Sigmoid colon (tissue), 7 donors: ENCODE measurements at places on chromosomes 3 and 15. TPM values are rescaled to one million over a fixed set of nuclear protein-coding genes. Genes with fewer than 3 reads are reported as not detected.

Gene CILP
- total RNA-seq, result 205 TPM

DNA sequence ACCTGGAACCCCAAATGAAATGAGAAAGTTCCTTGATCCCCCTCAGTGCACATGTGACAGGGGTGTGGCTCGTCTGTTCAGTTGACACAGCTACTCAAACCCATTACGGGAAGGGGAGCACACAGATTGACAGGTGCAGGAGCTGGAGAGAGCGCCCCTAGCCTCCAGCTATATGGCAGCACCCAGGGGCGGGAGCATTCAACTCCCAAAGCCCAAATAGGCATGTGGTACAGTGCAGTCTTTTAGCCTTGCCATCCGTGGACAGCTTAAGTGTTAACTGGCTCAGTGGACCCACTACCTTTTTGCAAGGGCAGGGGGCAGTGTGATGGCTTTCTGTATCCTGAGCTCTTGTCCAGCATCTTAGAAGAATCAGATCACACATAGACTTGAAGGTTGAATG is 1374.2 kb upstream of the ALCAM start:
- no peaks in the 10 kb centered on the region for H3K27me3 ChIP-seq
- no peak overlapping the region for H3K27ac ChIP-seq
- no peak overlapping the region for H3K4me3 ChIP-seq
- no peaks in the 10 kb centered on the region for H3K4me1 ChIP-seq

- no peaks in the 10 kb centered on the region for H3K27me3 ChIP-seq
- no peaks in the 10 kb centered on the region for H3K4me1 ChIP-seq
- H3K4me3 ChIP-seq, result no peak overlapping the region
Observed at GRCh38 chr3:76122007-76122406, 336.7 kb upstream of the ZNF717 start.

DNA sequence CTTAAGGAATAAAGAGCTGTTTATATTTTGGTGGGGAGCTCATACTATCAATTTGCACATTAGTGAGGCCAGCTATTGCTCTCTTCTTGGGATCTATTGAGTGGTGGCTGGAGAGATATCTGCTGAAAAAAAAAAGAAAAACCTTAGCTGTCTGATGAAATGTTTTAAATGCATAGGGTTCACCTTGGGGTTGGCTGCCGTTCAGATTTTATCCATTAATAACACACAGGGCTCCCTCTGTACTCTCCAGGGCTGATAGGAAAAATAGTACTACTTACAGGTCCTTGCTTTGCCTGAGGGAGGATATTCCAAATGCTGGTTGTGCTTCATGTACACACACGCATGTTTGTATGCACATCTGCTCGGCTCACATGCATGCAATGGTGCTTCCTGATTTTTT is 803.7 kb downstream of the MCTP2 start:
- DNase-seq, result no peak
- no peaks in the 10 kb centered on the region for H3K36me3 ChIP-seq
- no peaks in the 10 kb centered on the region for H3K4me1 ChIP-seq
- no peak overlapping the region for H3K4me3 ChIP-seq

- H3K27me3 ChIP-seq, result no peaks in the 10 kb centered on the region
- no peak for DNase-seq
- H3K36me3 ChIP-seq, result no peaks in the 10 kb centered on the region
Observed at GRCh38 chr3:186705882-186706780, 11.0 kb upstream of the KNG1 start.

- H3K4me1 ChIP-seq, result peaks cover 71% of the 10 kb centered on the region
- no peak for DNase-seq
- H3K27me3 ChIP-seq, result no peaks in the 10 kb centered on the region
- H3K27ac ChIP-seq, result peak overlapping the region; percentile 97
- no peak overlapping the region for H3K4me3 ChIP-seq
Observed at GRCh38 chr15:60395276-60396011, 2.3 kb downstream of the ANXA2 start.

DNA sequence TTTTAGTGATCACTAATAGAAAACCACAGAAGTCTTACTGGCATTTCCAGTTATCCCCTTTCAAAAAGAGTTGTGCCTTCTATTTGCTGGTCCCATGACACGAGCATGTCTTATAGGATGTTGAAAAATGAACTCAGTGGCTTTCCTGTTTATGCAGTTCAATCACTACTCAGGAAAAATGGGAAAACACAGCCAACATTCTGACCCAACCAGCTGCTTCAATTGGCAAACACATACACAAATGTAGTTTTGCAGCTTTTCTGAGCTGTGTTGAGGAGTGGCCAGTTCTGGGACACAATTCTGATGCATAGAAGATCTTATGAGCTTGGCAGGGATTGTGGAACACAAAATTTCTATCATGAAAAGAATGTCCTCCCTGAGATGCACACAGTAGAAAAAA is 40.3 kb downstream of the FSTL1 start:
- no peak overlapping the region for H3K27ac ChIP-seq
- peaks cover 68% of the 10 kb centered on the region for H3K36me3 ChIP-seq
- DNase-seq, result no peak
- H3K4me3 ChIP-seq, result no peak overlapping the region
- H3K27me3 ChIP-seq, result no peaks in the 10 kb centered on the region

GRCh38 chr3:139463466-139463865 is 12.8 kb downstream of the RBP2 start:
- no peak for DNase-seq
- no peaks in the 10 kb centered on the region for H3K4me1 ChIP-seq
- no peaks in the 10 kb centered on the region for H3K36me3 ChIP-seq
- H3K27ac ChIP-seq, result no peak overlapping the region

GRCh38 chr15:31024330-31024729 is 32.9 kb upstream of the MTMR10 start:
- H3K4me1 ChIP-seq, result peaks cover 9% of the 10 kb centered on the region
- H3K36me3 ChIP-seq, result no peaks in the 10 kb centered on the region
- no peaks in the 10 kb centered on the region for H3K27me3 ChIP-seq
- H3K27ac ChIP-seq, result no peak overlapping the region

Gene PCSK6
- total RNA-seq, result 3.9 TPM

DNA sequence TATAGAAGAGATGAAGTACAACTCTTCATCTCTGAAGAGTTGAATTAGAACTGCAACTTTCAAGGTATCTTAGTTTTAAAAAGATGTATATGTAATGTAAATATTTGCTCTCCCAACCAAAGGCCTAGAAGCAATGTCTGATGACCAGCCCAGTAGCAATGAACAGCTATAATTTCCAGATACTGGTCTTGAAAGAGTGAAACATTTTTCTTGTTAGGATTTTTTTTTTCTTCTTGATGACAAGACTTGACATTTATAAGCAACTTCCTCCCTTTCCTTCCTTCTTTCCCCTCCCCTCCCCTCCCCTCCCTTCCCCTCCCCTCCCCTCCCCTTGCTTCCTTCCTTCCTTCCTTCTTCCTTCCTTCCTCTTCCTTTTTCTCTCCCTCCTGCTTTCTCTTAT is 423.4 kb downstream of the ZIC1 start:
- no peak for DNase-seq
- H3K4me3 ChIP-seq, result no peak overlapping the region
- no peak overlapping the region for H3K27ac ChIP-seq

DNA sequence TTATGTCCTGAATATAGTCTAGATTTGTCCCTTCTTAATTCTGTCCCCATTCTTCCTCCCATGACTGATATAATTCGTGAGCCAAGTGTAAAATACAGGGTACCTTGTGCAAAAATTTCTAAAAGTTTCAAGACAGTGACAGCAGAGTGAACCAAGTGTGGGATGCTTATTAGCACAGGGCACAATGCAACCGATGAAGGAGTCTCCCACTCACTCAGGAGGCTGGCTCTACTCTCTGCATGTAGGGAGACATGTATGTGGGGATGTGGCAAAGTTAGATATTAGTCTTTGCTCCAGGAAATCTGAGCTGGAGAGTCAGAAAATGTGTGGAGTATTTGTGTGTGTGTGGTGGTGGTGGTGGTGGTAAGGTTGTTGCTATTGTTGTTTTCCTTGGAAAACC is 305.9 kb downstream of the CHL1 start:
- DNase-seq, result no peak
- H3K36me3 ChIP-seq, result no peaks in the 10 kb centered on the region
- no peaks in the 10 kb centered on the region for H3K4me1 ChIP-seq
- no peak overlapping the region for H3K27ac ChIP-seq
- no peak overlapping the region for H3K4me3 ChIP-seq
- no peaks in the 10 kb centered on the region for H3K27me3 ChIP-seq

- H3K36me3 ChIP-seq, result no peaks in the 10 kb centered on the region
- no peak overlapping the region for H3K27ac ChIP-seq
- no peak for DNase-seq
- H3K4me3 ChIP-seq, result no peak overlapping the region
Observed at GRCh38 chr15:47506329-47507100, 210.8 kb upstream of the SEMA6D start.

- no peak overlapping the region for H3K4me3 ChIP-seq
- no peaks in the 10 kb centered on the region for H3K27me3 ChIP-seq
- DNase-seq, result no peak
- peaks cover 74% of the 10 kb centered on the region for H3K4me1 ChIP-seq
- H3K36me3 ChIP-seq, result no peaks in the 10 kb centered on the region
Observed at GRCh38 chr15:73986055-73986775, 5.9 kb downstream of the STOML1 start.

Gene TNNC1
- 0.99 TPM for total RNA-seq

Gene TGM4
- not detected for total RNA-seq

GRCh38 chr3:189655617-189656016 is 24.4 kb downstream of the TP63 start:
- no peak overlapping the region for H3K27ac ChIP-seq
- no peaks in the 10 kb centered on the region for H3K27me3 ChIP-seq
- no peaks in the 10 kb centered on the region for H3K36me3 ChIP-seq

- no peaks in the 10 kb centered on the region for H3K4me1 ChIP-seq
- no peaks in the 10 kb centered on the region for H3K27me3 ChIP-seq
- H3K36me3 ChIP-seq, result no peaks in the 10 kb centered on the region
- DNase-seq, result no peak
- H3K27ac ChIP-seq, result no peak overlapping the region
- no peak overlapping the region for H3K4me3 ChIP-seq
Observed at GRCh38 chr3:41674449-41674848, 287.5 kb downstream of the ULK4 start.

Gene CATSPER2
- total RNA-seq, result 3.8 TPM

GRCh38 chr15:68352401-68353062 is 75.0 kb downstream of the FEM1B start:
- H3K27me3 ChIP-seq, result no peaks in the 10 kb centered on the region
- no peaks in the 10 kb centered on the region for H3K36me3 ChIP-seq
- H3K27ac ChIP-seq, result peak overlapping the region; percentile 90
- no peaks in the 10 kb centered on the region for H3K4me1 ChIP-seq

GRCh38 chr3:197794115-197794514 is 3.1 kb downstream of the LRCH3 start:
- H3K27me3 ChIP-seq, result no peaks in the 10 kb centered on the region
- no peak for DNase-seq
- no peak overlapping the region for H3K27ac ChIP-seq

DNA sequence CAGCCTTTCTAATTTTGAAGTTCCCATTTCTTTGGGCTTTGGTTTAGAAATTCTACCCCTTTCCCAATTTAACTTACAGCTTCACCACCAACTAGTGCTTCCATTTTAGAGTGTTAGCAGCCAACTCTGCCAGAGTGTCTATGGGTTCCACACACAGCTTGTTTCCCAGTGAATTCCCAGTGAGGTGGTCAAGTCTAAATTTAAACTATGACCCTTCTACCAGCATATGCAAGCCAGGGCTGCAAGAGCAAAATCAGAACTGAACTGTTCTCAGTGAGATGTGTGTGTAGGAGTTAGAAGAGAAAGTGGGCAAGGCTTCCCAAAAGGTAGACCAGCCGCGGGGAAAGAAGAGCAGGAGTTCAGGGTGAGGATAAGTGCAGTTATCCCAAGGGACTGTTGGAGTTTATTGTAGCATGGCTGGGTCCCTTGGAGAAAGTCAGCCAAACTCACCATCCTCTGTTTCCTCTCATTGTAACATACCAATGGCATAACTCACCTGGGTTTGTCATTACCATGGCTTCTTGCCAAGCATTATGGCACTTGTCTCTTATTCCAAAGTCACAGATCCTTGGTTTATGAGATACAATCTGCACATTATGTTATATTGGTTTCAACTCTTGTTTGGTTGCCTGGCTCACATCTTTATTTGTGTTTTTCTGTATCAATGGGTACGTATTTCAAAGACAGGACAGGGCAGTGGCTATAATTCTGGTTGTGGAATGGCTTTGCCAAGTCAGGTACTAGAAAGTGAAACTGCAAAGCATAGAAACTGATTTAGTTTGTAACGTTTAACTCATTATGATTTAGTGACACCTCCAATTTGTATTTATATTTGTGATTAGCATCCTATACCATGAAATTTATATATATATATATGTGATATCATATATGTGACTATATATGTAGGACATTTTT is 130.2 kb upstream of the UMPS start:
- DNase-seq, result no peak
- H3K27me3 ChIP-seq, result no peaks in the 10 kb centered on the region
- no peaks in the 10 kb centered on the region for H3K4me1 ChIP-seq
- H3K36me3 ChIP-seq, result no peaks in the 10 kb centered on the region
- H3K4me3 ChIP-seq, result no peak overlapping the region

DNA sequence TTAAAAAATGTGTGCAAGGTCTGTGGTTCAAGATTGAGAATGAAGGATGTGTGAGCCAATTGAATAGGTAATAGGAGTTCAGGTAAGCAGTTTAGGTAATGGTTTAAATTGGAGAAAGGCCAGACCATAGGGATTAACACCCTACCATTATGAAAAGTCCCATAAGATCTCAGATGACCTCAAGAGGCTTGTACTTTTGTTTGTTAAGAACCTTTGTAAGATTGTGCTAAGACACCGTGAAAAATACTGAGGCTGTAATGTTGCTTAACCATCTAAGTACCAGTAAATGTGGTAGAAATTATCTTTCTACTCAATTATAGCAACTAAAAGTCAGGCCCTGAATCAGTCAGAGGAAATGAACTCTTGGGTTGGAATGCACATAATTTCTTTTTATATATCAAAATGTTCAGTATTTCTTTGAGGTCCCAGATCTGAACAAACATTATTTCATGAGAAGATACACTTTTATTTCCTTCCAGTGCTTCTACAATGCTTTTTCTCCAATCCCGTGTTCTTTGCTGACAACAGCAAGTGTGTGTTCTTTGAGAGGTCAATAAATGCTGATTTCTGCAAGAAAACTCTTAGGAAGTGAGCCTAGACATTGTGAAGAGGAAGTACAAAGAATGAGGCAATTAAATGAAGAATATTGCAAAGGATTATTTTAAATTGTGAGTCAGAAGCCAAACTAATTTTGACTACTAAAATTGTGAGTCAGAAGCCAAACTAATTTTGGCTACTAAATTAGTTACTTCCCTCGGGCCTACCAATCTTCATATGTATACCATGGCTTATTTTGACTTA is 66.4 kb downstream of the TCF12 start:
- no peaks in the 10 kb centered on the region for H3K4me1 ChIP-seq
- H3K36me3 ChIP-seq, result no peaks in the 10 kb centered on the region
- H3K4me3 ChIP-seq, result no peak overlapping the region
- no peaks in the 10 kb centered on the region for H3K27me3 ChIP-seq

Gene GABRB3
- 4.6 TPM for total RNA-seq
